ENCODE measurements at places on chromosomes 1 and 21. TPM values are rescaled to one million over a fixed set of nuclear protein-coding genes. Genes with fewer than 3 reads are reported as not detected.
A peak's percentile ranks its signal among the peaks of the same experiment; 100 is the strongest.

PTGFRN gene
- total RNA-seq: 0.38 TPM

AMY1B gene
- not detected for total RNA-seq

ERMAP gene
- total RNA-seq: 3.7 TPM

XPR1 gene
- total RNA-seq: 17.6 TPM

RNU1-3 gene
- 3,744 TPM for total RNA-seq

DNAJC28 gene
- 0.75 TPM for total RNA-seq

FAM131C gene
- total RNA-seq: 0.91 TPM

DCST1 gene
- not detected for total RNA-seq

FCRL1 gene
- not detected for total RNA-seq

CFAP45 gene
- total RNA-seq: 1.6 TPM

DENND2C gene
- 0.29 TPM for total RNA-seq

SLC25A34 gene
- 0.82 TPM for total RNA-seq

HORMAD1 gene
- not detected for total RNA-seq

DBT gene
- 11.2 TPM for total RNA-seq

DNA sequence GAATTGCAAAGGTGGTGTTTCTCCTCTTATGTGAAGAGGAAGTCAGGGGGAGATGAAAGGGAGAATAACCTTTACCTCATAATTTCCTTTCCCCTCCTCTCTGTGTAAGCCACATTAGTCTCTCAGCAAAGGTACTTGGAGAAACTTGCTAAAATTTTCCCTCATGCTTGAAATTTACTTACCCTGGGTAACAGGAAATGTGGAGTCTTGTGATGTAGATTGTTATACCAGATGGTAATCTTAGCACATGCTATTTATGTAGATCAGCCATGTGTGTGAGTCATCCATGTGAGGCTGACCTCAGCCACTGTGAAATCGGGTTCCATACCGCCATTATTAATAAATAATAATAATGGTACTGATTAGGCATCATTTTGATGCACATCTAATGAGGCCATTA, 128.4 kb downstream of the TGFB2 start:
- no peak for DNase-seq

DNA sequence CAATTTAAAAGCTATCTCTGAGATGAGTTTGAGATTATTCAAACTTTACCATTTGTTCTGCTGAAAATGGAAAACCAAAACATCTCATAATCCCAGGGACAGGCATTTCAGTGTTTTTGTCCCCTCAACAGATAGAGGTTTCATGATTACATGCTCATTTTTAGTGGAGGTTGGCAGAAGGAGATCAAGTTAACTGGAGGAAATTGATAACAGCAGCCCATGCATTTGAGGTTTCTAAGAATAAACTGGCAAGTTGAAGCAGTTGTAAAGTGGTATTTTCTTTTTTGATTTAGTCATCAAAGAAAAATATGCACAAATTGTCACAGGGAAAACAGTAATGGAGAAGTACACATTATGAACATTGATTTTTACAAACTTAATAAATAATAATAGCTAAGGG, 205.8 kb downstream of the PLA2G4A start:
- no peak for DNase-seq

- peak; percentile 98 for DNase-seq
Observed at GRCh38 chr1:52056163-52056936, at the start of gene BTF3L4. Gene BTF3L4, plus strand, starts transcription at chr1:52056295. Its CDS starts 3,553 bp downstream, at chr1:52059848.

DNA sequence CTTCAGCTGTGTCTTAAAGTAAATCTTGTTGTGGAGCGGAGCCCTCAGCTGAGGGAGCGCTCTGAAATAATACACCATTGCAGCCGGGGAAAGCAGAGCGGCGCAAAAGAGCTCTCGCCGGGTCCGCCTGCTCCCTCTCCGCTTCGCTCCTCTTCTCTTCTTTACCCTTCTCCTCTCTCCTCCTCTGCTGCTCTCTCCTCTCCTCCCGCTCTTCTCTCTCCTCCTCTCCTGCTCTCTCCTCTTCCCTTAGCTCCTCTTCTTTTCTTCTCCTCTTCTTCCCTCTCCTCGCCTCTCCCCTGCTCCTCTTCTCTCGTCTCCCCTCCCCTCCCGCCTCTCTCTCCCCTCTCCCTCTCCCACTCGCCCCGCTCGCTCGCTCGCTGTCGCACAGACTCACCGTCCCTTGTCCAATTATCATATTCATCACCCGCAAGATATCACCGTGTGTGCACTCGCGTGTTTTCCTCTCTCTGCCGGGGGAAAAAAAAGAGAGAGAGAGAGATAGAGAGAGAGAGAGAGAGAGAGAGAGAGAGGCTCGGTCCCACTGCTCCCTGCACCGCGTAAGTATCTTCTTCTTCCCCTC, at the start of gene PROX1:
Gene PROX1 (plus strand): TSS at position 47 of the 580 bp plus-strand sequence. CDS start 8,563 bp downstream, outside the sequence.
- DNase-seq: peak; percentile 45

GRCh38 chr1:233281711-233282581, 13.6 kb downstream of the PCNX2 start:
- peak; percentile 69 for DNase-seq

GRCh38 chr1:67888216-67889106, 55.2 kb upstream of the GNG12 start:
- no peak for DNase-seq

- DNase-seq: peak; percentile 38
Observed at GRCh38 chr1:109661391-109661790, 5.5 kb downstream of the GSTM4 start.

- no peak for DNase-seq
Observed at GRCh38 chr1:39969048-39969447, 14.1 kb downstream of the MFSD2A start.

DNA sequence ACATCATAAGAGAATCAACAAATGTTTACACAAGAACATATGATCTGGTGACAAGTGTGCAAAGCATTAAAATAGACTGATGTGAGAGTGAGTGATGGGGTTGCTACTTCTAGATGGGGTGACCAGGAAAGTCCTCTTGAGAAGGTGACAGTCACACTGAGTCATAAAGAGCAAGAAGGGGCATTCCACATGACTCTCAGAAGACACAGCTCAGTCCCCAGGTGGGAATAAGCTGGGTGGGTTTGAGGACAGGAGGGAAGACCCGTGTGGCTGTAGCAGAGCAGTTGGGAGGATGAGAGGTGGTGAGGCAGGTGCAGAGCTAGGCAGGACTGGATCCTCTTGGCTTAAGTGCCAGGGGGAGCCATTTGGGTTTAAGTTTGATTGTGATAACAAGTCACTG, 53.1 kb downstream of the TNR start:
- DNase-seq: no peak

DNA sequence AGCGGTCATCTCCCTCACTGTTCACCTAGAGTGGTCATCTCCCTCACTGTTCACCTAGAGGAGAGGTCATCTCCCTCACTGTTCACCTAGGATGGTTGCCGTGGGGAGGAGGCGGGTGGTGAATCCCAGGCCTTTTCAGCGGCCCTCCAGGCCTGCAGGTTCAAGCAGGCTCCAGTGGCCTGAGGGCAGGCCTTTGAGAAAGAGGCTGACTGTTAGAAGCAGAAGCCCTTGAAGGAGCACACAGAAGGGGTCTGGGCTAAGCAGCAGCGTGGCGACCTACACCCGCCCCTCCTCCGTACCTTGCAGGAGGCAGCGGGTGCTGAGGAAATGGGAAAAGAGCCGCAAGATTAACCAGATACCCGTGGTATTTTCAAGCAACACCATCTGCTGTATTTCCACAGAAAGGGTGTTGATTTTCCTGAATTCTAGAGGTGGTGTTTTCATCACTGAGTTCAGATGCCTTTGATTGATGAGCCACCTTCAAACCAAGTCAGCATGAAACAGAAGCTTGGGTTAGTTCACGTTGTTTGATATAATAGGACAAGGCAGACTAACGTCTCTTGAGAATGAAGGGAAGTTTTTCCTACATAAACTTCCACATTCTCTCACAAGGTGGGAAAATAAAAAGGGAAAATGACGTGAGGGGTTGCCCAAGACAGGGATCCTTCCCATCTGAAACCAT, 289.5 kb downstream of the KIF26B start:
- DNase-seq: no peak

- no peak for DNase-seq
Observed at GRCh38 chr21:45640001-45640887, 3.3 kb upstream of the PCBP3 start.

- no peak for DNase-seq
Observed at GRCh38 chr21:42981214-42981523, 6.8 kb downstream of the PKNOX1 start.

- DNase-seq: no peak
Observed at GRCh38 chr1:9388335-9389180, 95.9 kb downstream of the SPSB1 start.

GRCh38 chr1:38581396-38581795, 278.2 kb downstream of the RRAGC start:
- DNase-seq: peak; percentile 15

GRCh38 chr1:160638926-160639325, 7.9 kb downstream of the SLAMF1 start:
- no peak for DNase-seq

DNA sequence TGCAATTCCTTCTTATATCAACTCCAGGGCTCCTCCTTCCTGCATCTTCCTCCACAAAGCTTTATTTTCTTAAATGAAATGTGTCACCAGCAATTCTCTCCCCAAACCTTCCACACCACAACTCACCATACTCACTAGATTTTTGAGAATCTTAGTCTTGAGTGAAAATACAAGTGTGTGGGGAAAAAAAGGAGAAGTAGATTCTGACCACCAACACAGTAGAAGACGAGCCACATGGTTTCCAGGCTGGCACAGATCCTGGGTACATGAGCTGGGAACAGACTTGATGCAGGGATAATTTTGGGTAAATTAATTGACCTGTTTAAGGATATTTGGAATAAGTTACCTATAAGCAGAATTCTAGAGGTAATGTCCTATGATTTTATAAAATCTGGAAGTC, 72.8 kb upstream of the KCNJ15 start:
- no peak for DNase-seq

DNA sequence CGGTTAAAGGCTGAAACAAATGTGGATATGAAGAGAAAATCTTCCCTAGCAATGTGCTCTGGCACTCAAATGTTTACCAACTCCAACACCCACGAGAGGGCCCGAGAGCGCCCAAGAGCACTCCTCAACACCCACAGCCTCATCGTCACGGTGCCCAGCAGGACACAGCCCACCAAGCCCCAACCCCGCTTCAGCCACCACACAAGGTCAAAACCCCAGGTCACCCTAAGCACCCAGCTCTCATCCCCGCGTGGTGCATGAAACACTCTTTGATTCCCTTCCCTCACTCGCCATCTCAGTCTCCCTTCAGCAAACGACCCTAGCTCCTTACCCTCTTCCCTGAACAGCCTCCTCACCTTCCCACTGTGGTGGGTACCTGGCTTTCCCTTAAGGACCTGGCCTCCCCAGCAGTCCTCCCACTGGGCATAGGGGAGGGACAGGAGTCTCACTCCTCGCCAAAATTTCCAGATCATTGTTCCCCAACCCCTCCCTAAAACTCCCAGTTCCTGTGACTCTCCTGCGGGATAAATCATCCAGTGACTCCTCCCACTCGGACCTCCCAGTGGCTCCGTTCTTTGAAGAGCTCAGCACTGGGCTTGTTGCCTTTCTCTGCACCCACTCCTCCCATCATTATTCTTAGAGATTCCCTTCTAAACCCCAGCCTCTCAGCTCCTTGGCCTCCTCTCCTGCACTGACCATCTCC, 170.4 kb upstream of the SYT6 start:
- DNase-seq: no peak

GRCh38 chr1:172179918-172180317, 240.6 kb upstream of the C1orf105 start:
- DNase-seq: no peak

DNA sequence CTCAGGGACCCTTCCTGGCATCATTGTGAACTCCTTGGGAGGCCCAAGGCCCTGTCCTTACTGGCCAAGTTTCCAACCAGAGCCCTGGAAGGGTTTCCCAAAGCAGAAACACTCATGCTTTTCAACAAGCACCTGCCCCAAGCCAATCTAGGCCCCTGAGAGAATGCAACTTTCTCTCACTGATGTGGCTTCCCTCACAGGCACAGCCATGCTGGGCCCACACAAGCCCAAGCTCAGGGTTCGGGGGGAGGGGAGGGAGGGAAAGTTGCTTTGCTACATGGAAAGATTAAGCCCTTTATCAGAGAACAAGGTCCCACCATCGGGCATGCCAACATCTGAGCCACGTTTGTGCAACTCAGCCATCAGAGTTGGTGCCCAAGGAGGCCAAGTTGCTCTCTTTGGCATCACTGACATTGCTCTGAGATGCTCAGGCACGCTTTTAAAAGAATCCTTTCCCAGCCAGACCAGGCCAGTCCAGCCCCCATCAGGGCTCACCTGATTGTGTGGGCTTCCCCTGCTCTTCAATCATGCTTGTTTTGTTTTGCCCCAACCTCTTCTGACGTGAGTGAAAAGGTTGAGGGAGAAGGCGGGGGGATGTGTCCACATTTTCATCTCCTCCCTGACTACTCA, 43.5 kb downstream of the RIMS3 start:
- no peak for DNase-seq

GRCh38 chr21:27802816-27803475, 836.1 kb upstream of the ADAMTS5 start:
- DNase-seq: no peak
